ENCODE measurements at places on chromosomes 5 and 9. TPM values are rescaled to one million over a fixed set of nuclear protein-coding genes. Genes with fewer than 3 reads are reported as not detected.

The RAB3C gene
- not detected for total RNA-seq

The ATG10 gene
- 13.3 TPM for total RNA-seq

The SPINK4 gene
- not detected for total RNA-seq

The MCIDAS gene
- total RNA-seq, result not detected

The ENTPD8 gene
- not detected for total RNA-seq

The PDE6A gene
- total RNA-seq, result not detected

The IFNK gene
- not detected for total RNA-seq

GRCh38 chr5:58718269-58718978 is 135.5 kb downstream of the RAB3C start:
- no peaks in the 10 kb centered on the region for H3K36me3 ChIP-seq
- peaks cover 9% of the 10 kb centered on the region for H3K27me3 ChIP-seq
- no peak for DNase-seq
- no peak overlapping the region for H3K27ac ChIP-seq

- no peak for DNase-seq
- no peaks in the 10 kb centered on the region for H3K4me1 ChIP-seq
- H3K4me3 ChIP-seq, result no peak overlapping the region
- H3K27me3 ChIP-seq, result peaks cover 7% of the 10 kb centered on the region
Measured at GRCh38 chr5:130978475-130978874, 186.6 kb downstream of the HINT1 start.

DNA sequence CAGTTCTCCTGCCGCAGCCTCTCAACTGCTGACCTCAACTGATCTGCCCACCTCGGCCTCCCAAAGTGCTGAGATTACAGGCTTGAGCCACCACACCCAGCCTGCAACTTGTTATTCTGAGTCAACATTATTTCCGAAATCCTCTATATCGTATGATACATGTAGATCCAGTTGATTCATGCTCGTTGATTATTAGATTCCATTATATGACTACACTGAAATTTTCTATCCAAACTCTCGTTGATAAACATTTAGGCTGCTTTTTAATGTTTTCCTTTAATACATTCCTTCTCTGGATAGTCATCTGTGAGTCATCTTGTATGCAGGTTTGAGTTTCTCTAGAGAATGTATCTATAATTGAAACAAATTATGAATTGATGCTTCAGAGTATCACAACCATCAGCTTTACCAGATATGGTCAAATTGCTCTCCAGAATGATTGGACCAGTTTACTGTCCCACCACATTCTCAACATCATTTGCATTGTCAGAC is 4.1 kb downstream of the CDK7 start:
- H3K4me3 ChIP-seq, result no peak overlapping the region
- no peak for DNase-seq
- H3K27me3 ChIP-seq, result no peaks in the 10 kb centered on the region
- no peak overlapping the region for H3K27ac ChIP-seq
- peaks cover 45% of the 10 kb centered on the region for H3K36me3 ChIP-seq

DNA sequence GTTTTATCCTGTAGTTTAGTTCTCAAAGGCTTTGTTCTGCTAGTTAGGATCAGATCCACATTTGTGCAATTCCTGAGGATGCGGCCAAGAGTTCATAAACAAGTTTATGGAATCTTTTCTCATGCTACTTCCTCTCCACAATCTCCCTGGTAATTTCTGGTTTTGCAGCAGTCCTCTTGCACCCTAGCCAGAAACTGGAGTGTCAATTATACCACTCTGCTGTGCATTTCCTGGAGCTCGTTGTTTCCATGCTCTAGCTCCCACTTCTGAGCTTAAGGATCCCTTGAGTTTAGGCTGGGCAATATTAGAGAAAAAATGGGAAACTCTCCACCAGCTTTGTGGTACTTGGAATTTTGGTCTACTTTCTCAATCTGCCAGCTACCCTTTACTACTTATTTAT is 474.7 kb downstream of the DIRAS2 start:
- H3K36me3 ChIP-seq, result no peaks in the 10 kb centered on the region
- no peaks in the 10 kb centered on the region for H3K4me1 ChIP-seq
- H3K27me3 ChIP-seq, result peaks cover 21% of the 10 kb centered on the region
- H3K27ac ChIP-seq, result no peak overlapping the region
- no peak for DNase-seq
- no peak overlapping the region for H3K4me3 ChIP-seq

DNA sequence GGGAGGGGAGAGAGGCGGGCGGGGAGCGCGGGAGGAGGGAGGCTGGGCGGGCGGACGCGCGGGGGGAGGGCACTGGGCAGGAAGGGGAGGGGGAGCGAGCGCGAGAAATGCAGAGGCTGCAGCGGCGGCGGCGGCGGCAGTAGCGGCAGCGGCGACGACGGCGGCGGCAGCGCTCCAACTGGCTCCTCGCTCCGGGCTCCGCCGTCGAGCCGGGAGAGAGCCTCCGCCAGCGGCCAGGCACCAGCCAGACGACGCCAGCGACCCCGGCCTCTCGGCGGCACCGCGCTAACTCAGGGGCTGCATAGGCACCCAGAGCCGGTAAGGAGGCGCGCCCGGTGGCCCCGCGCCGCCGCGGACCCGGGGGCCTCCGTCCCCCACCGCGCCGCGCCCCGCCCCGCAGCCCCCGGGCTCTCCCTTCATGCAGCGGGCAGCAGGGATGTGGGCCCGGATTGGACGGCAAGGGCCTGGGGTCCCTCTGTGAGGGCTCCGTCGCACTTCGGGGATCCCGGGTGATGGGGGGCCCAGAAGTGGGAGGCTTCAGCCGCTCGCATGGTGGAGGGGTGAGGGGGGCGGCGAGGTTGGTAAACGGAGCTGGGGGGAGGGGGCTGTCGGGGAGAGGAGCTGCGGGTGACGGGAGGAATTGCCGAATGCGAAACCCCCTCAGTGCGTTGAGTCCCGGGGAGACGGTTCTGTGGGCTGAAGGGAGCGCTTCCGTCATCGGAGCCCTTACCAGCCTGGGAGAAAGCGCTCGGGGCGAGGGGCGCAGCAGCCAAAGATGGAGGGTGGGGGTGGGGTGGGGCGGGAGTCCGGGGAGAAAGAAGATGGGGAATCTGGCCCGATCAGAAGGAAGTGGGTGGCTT is at the start of gene BASP1:
TSS of gene BASP1 (plus strand) at position 139 of the 860 bp plus-strand sequence. CDS start 57,586 bp downstream, outside the sequence.
- peaks cover 2% of the 10 kb centered on the region for H3K36me3 ChIP-seq
- no peak for DNase-seq
- peaks cover 46% of the 10 kb centered on the region for H3K27me3 ChIP-seq
- peaks cover 4% of the 10 kb centered on the region for H3K4me1 ChIP-seq
- H3K4me3 ChIP-seq, result no peak within 1 kb of the TSS
- peak within 1 kb of the TSS; percentile 57 for H3K27ac ChIP-seq

- no peaks in the 10 kb centered on the region for H3K27me3 ChIP-seq
- no peak for DNase-seq
- H3K27ac ChIP-seq, result no peak overlapping the region
- no peaks in the 10 kb centered on the region for H3K36me3 ChIP-seq
- H3K4me1 ChIP-seq, result no peaks in the 10 kb centered on the region
- H3K4me3 ChIP-seq, result no peak overlapping the region
Measured at GRCh38 chr5:11110128-11110527, 349.1 kb upstream of the DAP start.

GRCh38 chr9:137613738-137614523 is 4.9 kb upstream of the EHMT1 start:
- H3K4me3 ChIP-seq, result no peak overlapping the region
- no peak overlapping the region for H3K27ac ChIP-seq
- DNase-seq, result no peak
- peaks cover 25% of the 10 kb centered on the region for H3K4me1 ChIP-seq

DNA sequence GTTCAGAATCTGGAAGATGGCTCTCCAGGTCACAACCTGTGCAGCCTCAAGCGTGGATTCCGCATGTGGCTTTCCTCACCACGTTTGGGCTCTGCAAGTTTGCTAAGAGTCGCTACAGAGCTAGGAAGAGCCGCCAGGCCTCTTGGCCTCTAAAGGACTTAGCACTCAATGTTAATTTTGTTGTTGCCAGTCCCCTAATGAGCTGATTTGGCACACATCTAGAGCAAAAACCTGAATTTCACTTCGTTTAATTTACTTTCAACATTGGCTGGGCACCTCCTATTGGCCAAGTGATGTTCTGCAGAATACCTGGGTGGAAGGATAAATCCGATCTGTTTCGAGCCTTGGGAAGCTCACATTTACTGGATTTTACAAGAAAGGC is 65.8 kb upstream of the UNC5A start:
- H3K36me3 ChIP-seq, result no peaks in the 10 kb centered on the region
- DNase-seq, result no peak
- H3K4me1 ChIP-seq, result peaks cover 14% of the 10 kb centered on the region
- peaks cover 75% of the 10 kb centered on the region for H3K27me3 ChIP-seq
- H3K27ac ChIP-seq, result no peak overlapping the region
- no peak overlapping the region for H3K4me3 ChIP-seq

- no peak overlapping the region for H3K27ac ChIP-seq
- no peaks in the 10 kb centered on the region for H3K4me1 ChIP-seq
- DNase-seq, result no peak
- no peak overlapping the region for H3K4me3 ChIP-seq
- no peaks in the 10 kb centered on the region for H3K36me3 ChIP-seq
- no peaks in the 10 kb centered on the region for H3K27me3 ChIP-seq
Measured at GRCh38 chr5:179422213-179422855, 77.1 kb upstream of the ADAMTS2 start.

DNA sequence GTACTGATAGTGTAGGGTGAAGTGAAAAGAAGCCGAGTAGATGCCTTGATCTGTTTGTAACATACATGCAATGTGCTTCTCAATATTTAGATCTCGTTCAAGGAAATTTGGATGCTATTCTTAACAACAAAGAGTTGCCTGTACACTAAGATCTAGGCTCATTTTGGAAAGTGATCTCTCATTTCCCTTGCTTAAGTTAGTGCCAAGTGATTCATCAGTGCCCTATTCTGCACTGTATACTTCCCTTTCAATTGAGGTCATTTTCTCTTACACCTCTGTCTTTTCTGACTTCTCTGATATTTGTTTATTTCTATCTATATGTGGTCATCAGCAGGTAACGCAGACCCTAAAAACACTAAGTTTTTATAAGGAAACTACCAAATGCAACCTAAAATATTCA is 528.6 kb upstream of the PTPRD start:
- H3K27me3 ChIP-seq, result no peaks in the 10 kb centered on the region
- H3K36me3 ChIP-seq, result no peaks in the 10 kb centered on the region
- H3K4me1 ChIP-seq, result no peaks in the 10 kb centered on the region
- DNase-seq, result no peak

DNA sequence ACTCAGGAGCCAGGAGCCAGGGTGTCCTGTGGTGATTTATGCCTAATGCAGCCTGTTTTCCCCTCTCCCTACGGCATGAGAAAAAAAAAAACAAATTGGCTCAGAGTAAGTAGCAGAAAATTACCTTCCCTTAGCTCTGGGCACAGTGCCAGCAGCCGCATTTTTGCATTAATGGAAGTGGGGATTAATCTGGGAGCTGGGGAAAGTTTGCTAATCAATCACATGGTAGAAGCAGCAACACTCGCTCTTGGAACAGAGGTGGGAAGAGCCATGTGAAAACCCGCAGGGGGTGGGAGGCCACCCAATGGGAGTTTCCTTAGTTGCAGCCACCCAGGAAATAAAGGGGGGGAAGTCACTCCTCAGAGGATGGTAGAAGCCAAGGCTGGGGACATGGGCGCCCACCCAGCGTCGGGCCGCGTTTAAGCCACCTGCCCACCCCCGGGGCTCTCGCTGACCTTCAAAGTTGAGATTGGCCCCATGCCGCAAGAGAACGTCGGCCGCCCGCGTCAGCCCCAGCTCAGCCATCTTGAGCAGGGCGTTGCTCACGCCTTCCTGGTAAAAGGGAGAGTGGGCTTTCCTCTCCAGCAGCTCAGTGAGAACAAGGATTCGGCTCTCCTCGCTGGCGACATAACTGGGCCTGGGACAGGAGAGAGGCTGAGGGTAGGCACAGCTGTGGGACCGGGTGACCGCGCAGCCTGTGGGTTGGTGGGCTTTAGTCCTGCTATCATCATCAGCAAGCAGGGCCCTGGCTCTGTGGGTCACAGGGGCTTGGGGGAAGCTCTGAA is 1.7 kb downstream of the ASB6 start:
- peak overlapping the region; percentile 3 for H3K27ac ChIP-seq
- no peaks in the 10 kb centered on the region for H3K27me3 ChIP-seq
- H3K4me3 ChIP-seq, result peak overlapping the region; percentile 83
- DNase-seq, result no peak
- peaks cover 21% of the 10 kb centered on the region for H3K4me1 ChIP-seq
- peaks cover 11% of the 10 kb centered on the region for H3K36me3 ChIP-seq

- H3K36me3 ChIP-seq, result peaks cover 75% of the 10 kb centered on the region
- no peak overlapping the region for H3K27ac ChIP-seq
- no peak overlapping the region for H3K4me3 ChIP-seq
- H3K4me1 ChIP-seq, result peaks cover 26% of the 10 kb centered on the region
- H3K27me3 ChIP-seq, result no peaks in the 10 kb centered on the region
Measured at GRCh38 chr9:99922711-99923030, 16.2 kb downstream of the STX17 start.

GRCh38 chr9:114214181-114214580 is 58.8 kb downstream of the COL27A1 start:
- DNase-seq, result no peak
- no peak overlapping the region for H3K4me3 ChIP-seq
- H3K27me3 ChIP-seq, result no peaks in the 10 kb centered on the region
- H3K27ac ChIP-seq, result no peak overlapping the region

DNA sequence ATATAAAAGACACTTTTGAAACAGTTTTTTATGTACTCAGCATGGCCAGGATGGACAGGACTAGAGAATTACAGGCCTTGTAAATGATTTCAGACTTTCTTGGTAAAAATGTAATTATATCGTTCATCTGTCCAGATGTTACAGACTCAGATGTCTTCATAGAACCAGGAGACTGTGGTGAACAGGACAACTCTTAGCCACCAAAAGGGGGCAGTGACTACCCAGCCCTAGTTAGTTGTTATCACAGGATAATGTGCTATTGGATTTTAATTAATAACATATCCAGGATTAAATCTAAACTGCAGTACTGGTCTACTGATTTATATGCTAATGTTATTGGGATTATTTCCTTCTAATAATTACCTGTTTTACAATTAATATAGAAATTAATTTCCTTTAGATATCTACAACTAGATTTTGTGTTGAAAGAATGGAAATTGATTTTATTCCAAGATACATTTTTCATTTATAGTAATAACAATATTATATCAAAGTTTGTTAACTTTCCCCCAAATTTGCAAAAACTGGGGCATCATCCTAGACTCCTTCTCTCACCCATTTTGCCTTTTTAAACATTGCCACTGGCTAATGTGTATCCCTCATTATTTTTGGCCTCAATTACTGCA is 99.4 kb downstream of the MTREX start:
- H3K4me1 ChIP-seq, result no peaks in the 10 kb centered on the region
- H3K27ac ChIP-seq, result no peak overlapping the region
- peaks cover 30% of the 10 kb centered on the region for H3K36me3 ChIP-seq
- DNase-seq, result no peak

GRCh38 chr5:32123889-32124676 is 50.0 kb downstream of the GOLPH3 start:
- peaks cover 9% of the 10 kb centered on the region for H3K4me1 ChIP-seq
- H3K27me3 ChIP-seq, result no peaks in the 10 kb centered on the region
- H3K4me3 ChIP-seq, result no peak overlapping the region
- DNase-seq, result no peak
- H3K36me3 ChIP-seq, result peaks cover 54% of the 10 kb centered on the region

- H3K27ac ChIP-seq, result no peak overlapping the region
- no peaks in the 10 kb centered on the region for H3K27me3 ChIP-seq
- H3K4me1 ChIP-seq, result peaks cover 2% of the 10 kb centered on the region
- H3K36me3 ChIP-seq, result peaks cover 16% of the 10 kb centered on the region
- H3K4me3 ChIP-seq, result no peak overlapping the region
- no peak for DNase-seq
Measured at GRCh38 chr9:99973455-99973854, 67.0 kb downstream of the STX17 start.

GRCh38 chr5:90477621-90478215 is 3.1 kb downstream of the POLR3G start:
- no peaks in the 10 kb centered on the region for H3K27me3 ChIP-seq
- no peak overlapping the region for H3K4me3 ChIP-seq
- peaks cover 32% of the 10 kb centered on the region for H3K4me1 ChIP-seq
- peaks cover 2% of the 10 kb centered on the region for H3K36me3 ChIP-seq
